ENCODE measurements at places on chromosomes 5 and 9.

DNA sequence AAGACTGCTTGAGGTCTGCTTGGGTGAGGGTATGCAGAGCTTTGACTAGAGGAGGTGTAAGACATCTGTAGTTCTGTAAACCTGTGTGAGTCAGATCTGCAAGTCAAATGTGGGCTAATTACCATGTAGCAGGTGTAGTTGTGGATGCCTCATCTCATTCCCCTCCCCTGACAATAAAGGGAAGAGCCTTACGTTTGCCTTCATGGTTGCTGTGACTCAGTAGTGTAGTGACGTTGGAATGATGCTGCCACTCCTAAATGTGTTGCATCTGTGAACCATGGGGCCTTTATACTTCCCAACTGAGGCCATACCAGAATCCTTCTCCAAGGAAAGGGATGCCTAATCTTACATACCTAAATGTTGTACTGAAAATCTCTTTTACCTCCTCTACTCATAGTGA is 26.0 kb downstream of the PRDM6 start:
- peaks cover 56% of the 10 kb centered on the region for H3K4me1 ChIP-seq
- peak overlapping the region; percentile 90 for H3K27ac ChIP-seq
- peaks cover 5% of the 10 kb centered on the region for H3K36me3 ChIP-seq
- H3K4me3 ChIP-seq, result no peak overlapping the region
- H3K27me3 ChIP-seq, result no peaks in the 10 kb centered on the region

DNA sequence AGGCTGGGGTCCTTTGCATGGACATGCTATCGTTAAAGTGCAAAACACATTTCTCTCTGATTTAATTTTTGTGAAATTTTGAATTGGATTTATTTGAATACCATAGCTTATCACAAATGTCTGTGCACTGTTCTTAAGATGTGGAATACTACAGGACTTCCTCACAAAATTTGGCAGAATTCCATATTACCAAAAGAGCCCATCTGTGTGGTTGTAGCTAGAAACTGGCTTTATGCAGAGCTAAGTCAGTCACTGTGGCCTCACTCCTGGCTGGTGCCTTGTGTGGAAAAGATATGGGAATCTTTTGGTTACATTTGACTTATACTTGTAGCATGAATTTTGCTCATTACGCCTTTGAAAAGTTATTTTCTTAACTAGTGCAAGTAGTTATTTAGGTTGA is 35.5 kb downstream of the ACO1 start:
- H3K36me3 ChIP-seq, result peaks cover 41% of the 10 kb centered on the region
- H3K4me3 ChIP-seq, result no peak overlapping the region
- no peak overlapping the region for H3K27ac ChIP-seq
- no peaks in the 10 kb centered on the region for H3K27me3 ChIP-seq

DNA sequence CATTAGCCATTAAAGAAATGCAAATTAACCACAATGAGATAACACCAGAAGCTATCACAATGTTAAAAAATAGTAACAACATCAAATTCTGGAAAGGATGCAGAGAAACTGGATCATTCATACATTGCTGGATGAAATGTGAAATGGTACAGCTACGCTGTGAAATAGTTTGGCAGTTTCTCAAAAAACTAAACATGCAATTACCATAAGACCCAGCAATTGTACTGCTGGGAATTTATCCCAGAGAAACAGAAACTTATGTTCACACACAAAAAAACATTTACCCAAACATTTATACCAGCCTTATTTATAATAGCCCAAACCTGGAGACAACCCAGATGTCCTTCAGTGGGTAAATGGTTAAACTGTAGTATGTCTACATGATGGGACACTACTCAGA is 592.9 kb downstream of the ZNF608 start:
- H3K4me3 ChIP-seq, result no peak overlapping the region
- no peak overlapping the region for H3K27ac ChIP-seq
- no peaks in the 10 kb centered on the region for H3K36me3 ChIP-seq
- DNase-seq, result no peak

DNA sequence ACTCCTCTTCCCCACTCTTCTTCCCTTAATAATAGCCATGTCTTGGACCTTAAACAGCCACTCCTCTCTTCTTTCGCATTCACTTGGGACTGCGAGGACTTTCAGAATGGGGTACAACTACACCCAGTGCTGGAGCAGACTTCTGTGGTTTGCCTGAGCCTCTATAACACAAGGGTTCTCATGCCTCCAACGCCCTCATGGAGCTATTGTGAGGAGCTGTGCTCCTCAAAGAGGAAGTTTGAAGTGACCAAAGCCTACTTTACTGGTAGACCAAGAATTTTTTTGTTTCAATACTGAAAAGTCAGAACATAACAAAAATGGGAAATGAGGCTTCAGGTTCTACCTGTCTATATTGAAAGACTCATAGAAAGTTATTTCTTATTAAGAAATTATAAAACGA is 316.4 kb downstream of the PIK3R1 start:
- H3K4me3 ChIP-seq, result no peak overlapping the region
- no peak for DNase-seq
- no peaks in the 10 kb centered on the region for H3K27me3 ChIP-seq
- H3K36me3 ChIP-seq, result no peaks in the 10 kb centered on the region
- H3K4me1 ChIP-seq, result no peaks in the 10 kb centered on the region

- no peaks in the 10 kb centered on the region for H3K36me3 ChIP-seq
- H3K4me3 ChIP-seq, result no peak overlapping the region
Measured at GRCh38 chr5:74179179-74179578, 461.3 kb downstream of the ENC1 start.

Measured in ascending aorta (tissue), 2 donors.